ENCODE measurements at places on chromosomes 1 and 21. TPM values are rescaled to one million over a fixed set of nuclear protein-coding genes. Genes with fewer than 3 reads are reported as not detected.
A peak's percentile ranks its signal among the peaks of the same experiment; 100 is the strongest.

DNA sequence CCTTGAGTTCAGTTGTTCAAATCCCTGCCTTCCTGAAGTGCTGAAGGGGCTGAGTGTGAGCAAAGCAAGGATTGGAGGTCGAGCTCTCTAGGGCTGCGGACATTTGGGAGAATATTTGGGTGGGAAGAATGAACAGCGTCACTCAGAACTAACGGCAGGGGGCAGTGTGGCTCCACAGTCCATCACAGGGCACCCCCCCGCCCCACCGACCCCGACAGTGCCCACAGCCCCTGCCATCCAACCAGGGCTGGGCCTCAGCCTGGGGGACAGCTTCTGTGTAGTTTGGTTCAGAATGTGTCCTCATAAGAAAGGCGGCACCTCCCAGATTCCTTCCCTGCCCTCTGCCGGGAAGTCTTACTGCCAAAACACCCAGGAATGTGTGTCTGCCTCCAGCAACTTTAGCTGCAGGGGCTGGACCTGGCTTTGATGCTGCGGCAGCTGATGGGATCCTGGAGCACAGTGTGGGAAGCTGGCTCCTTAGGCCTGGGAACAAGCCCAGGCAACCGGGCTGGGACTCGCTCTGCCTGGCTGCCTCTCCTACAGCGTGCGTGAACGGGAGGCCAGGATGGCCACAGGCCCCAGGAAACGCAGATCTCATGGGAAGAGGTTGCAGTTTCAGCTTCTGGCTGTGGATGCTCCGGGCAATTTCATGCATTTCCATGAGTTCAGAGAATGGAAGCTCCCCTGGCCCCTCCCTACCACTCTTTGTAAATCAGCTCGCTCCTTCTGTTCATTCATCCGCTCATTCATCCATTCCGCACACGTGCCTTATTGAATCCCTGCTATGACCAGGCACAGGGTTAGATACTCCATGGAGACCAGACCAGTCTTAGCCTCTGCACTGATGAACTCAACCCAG lies 104.9 kb upstream of the TMPRSS2 start:
- H3K27me3 ChIP-seq = peaks cover 11% of the 10 kb centered on the region
- H3K36me3 ChIP-seq = no peaks in the 10 kb centered on the region
- H3K27ac ChIP-seq = peak overlapping the region; percentile 60
- H3K4me1 ChIP-seq = peaks cover 9% of the 10 kb centered on the region

DNA sequence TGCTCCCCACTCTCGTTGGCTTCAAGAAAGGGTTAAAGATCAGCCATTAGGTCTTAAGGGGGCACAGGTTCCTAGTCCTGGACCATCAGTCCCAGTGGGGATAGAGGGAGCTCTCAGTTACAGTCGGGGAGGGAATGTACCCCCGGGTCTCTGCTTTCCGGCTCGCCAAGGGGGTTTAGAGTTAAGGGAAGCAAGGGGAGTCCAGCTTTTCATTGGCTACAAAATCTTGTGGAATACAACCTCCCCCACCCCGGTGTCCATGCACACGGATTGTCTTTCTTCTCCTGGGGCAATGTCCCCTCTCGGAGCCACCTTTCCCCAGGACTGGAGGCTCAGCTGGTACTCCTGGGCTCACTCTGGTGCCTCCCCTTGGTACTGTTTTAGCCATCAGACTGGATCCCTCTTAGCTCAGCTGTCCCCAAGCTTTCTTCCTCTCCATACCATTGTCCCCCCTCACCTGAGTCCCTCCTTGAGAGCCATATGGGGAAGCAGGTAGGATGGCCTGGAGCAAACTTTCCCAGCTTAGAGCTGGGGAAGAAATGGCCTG lies at the start of gene A3GALT2:
A3GALT2 (minus strand) TSS at position 480 of the 547 bp plus-strand sequence; CDS start at position 480, 0 bp downstream.
- DNase-seq = no peak
- peaks cover 22% of the 10 kb centered on the region for H3K36me3 ChIP-seq
- H3K27ac ChIP-seq = no peak within 1 kb of the TSS
- no peak within 1 kb of the TSS for H3K4me3 ChIP-seq

- no peak for DNase-seq
- peaks cover 8% of the 10 kb centered on the region for H3K36me3 ChIP-seq
- H3K27ac ChIP-seq = no peak overlapping the region
- H3K4me1 ChIP-seq = no peaks in the 10 kb centered on the region
- no peaks in the 10 kb centered on the region for H3K27me3 ChIP-seq
Observed at GRCh38 chr1:27979151-27979858, 19.5 kb downstream of the XKR8 start.

DNA sequence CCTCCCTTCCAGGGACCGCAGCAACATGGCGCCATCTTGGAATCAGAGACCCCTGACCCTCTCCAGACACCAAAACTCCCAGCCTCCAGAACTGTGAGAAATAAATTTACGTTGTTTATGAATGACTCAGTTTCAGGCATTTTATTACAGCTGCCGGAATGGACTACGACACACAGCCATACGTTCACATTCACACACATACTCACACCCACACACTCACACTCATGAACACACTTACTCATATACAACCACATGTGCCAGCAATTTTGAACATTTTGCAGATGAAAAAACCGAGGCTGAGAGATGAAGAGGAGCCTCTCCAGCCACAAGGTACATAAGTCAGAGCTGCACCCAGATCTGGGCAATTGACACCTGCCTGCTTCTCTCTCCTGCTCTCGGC lies 151.0 kb upstream of the RAB4A start:
- no peak overlapping the region for H3K4me3 ChIP-seq
- H3K27me3 ChIP-seq = no peaks in the 10 kb centered on the region
- DNase-seq = no peak

DNA sequence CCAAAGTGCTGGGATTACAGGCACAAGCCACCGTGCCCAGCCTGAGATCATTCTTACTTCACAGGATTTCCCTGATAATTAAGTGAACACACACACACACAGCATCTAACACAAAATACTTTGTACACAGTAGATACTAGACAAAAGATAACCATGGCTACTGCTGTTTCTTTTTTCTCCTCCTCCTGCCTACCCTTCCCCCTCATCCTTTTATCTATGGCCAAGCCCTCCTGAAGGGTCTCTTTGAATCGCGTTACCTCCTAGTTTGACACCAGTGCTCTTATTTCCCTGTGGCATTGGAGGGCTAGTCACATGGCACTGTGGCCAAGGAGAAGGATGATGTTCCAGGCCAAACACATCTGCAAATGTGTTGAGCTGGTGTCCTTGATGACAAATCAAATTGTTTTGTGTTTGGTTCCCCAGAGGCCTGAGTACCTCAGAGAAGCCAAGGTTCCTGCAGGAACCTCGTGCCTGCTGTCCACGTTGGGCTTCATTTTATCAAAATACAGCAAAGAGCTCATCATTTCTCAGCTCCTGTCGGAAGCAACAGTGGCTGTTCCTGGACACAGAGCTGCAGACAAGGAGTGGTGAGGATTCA lies 20.6 kb downstream of the NDUFS5 start:
- no peak for DNase-seq
- peak overlapping the region; percentile 42 for H3K27ac ChIP-seq
- no peak overlapping the region for H3K4me3 ChIP-seq
- no peaks in the 10 kb centered on the region for H3K4me1 ChIP-seq
- H3K36me3 ChIP-seq = peaks cover 4% of the 10 kb centered on the region

- H3K4me1 ChIP-seq = no peaks in the 10 kb centered on the region
- H3K27me3 ChIP-seq = no peaks in the 10 kb centered on the region
- H3K4me3 ChIP-seq = no peak overlapping the region
- DNase-seq = no peak
- no peaks in the 10 kb centered on the region for H3K36me3 ChIP-seq
Observed at GRCh38 chr1:213761845-213762407, 225.8 kb upstream of the PROX1 start.

DNA sequence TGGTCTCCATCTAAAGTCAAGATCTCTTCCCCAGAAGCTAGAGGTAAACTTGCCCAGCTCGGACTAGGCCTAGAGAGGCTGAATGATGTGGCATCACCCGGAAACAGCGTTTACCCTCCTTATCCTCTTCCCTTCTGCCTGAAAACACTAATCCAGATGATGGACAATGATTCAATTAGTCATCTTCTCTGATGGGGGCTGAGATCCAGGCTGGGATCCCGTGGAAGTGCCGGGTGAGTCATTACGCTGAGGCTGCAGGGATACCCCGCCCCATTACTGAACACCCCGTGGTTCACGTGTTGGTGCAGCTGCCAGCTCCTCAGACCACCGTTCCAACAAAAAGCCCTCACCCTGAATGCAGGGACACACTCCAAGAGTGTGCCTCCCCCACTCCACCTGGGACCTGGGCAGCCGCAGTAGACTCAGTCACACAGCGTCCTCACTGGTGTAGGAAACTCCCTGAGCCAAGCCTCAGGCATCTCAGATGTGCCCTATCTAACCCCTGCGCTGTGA lies 2.0 kb downstream of the S100A6 start:
- peaks cover 64% of the 10 kb centered on the region for H3K4me1 ChIP-seq
- H3K27ac ChIP-seq = peak overlapping the region; percentile 100
- H3K36me3 ChIP-seq = no peaks in the 10 kb centered on the region
- peak; percentile 54 for DNase-seq

- H3K27me3 ChIP-seq = no peaks in the 10 kb centered on the region
- H3K36me3 ChIP-seq = no peaks in the 10 kb centered on the region
- peak within 1 kb of the TSS; percentile 89 for H3K27ac ChIP-seq
- peaks cover 15% of the 10 kb centered on the region for H3K4me1 ChIP-seq
Observed at GRCh38 chr1:153774780-153775457, at the start of gene SLC27A3. SLC27A3 (plus strand) TSS chr1:153775407; CDS start chr1:153775498, 91 bp downstream.

The RIPPLY3 gene
- total RNA-seq = not detected

The GPR3 gene
- total RNA-seq = not detected

The SSU72 gene
- 162 TPM for total RNA-seq

The RAD54L gene
- 1.5 TPM for total RNA-seq

The LRRC38 gene
- total RNA-seq = not detected

The COA7 gene
- 12.7 TPM for total RNA-seq

Measured in transverse colon (tissue), 4 donors.